Right forelimb (tissue), 1 donor: ENCODE measurements at places on chromosomes 1 and 21.

- DNase-seq = no peak
Measured at GRCh38 chr1:225885336-225885735, 3.2 kb upstream of the TMEM63A start.

GRCh38 chr1:247274605-247275256, 18.9 kb downstream of the VN1R5 start:
- no peak for DNase-seq

DNA sequence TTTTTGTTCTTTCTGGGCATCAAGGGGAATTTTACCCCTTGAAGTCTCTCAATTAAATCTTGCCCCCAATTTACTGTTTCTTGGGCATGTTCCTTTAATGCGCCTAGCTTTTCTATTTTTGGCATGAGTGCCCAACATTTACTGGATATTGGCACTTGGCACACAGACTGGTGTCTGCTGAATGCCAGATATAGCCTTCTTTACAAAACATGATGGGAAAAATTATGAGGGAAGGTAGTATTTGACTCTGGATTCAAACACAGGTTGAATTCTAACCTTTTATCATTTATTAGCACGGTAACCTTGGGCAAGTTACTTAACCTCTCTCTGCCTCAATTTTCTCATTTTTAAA, 88.3 kb upstream of the GPR52 start:
- DNase-seq = no peak

- peak; percentile 84 for DNase-seq
Measured at GRCh38 chr1:204456826-204457442, 37.7 kb downstream of the PIK3C2B start.

- DNase-seq = no peak
Measured at GRCh38 chr1:177884479-177885021, 85.3 kb downstream of the SEC16B start.
